ENCODE measurements at places on chromosomes 6 and 20.

GRCh38 chr6:436308-437036 lies 44.9 kb downstream of the IRF4 start:
- peak; percentile 45 for DNase-seq

GRCh38 chr6:137188855-137189254 lies 15.4 kb upstream of the IL22RA2 start:
- no peak for DNase-seq

GRCh38 chr6:45483501-45483900 lies 105.8 kb upstream of the SUPT3H start:
- peak; percentile 43 for DNase-seq

GRCh38 chr20:42027746-42028268 lies 409.6 kb upstream of the CHD6 start:
- DNase-seq: no peak

GRCh38 chr6:170098428-170099170 lies 192.3 kb downstream of the DLL1 start:
- DNase-seq: no peak

GRCh38 chr6:57109880-57110279 lies 19.9 kb downstream of the ZNF451 start:
- peak; percentile 7 for DNase-seq

DNA sequence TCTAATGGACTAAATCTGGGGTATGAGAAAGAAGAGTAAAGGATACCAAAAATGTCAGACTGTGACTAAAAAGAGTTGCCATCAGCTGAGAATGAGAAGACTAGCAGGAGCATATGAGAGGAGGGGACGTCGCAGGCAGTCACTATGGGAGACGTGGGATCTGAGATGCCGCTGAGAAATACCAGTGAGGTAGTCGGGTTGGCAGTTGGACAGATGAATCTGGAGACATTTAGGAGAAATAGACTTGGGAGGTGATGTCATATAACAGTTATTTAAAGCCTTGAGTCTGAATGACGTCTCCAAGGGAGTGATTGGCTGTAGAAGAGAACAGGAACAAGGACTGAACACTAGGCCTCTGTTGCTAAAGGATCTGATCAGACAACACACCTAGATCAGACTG lies 51.5 kb upstream of the TRIM26 start:
- DNase-seq: peak; percentile 70

GRCh38 chr6:122198922-122199321 lies 200.5 kb upstream of the HSF2 start:
- no peak for DNase-seq

DNA sequence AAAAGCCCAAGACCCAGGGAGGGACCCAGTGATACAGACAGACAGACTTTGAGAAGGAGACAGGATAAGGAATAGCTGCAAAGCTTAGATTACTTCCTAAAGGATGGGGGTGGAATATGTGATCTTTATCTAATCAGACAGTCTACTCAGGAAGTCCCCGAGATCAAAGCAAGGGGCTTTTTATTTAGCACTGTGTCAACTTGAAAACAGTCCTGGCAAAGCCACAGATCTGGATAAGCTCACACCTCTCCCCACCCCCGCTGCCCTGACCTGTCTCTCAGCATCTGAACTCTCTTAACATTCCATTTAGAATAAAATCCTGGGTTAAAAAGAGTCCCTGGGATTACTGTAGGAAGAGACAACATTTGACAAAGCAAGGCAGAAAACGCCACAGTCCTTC lies 101.5 kb downstream of the ISM1 start:
- peak; percentile 3 for DNase-seq

DNA sequence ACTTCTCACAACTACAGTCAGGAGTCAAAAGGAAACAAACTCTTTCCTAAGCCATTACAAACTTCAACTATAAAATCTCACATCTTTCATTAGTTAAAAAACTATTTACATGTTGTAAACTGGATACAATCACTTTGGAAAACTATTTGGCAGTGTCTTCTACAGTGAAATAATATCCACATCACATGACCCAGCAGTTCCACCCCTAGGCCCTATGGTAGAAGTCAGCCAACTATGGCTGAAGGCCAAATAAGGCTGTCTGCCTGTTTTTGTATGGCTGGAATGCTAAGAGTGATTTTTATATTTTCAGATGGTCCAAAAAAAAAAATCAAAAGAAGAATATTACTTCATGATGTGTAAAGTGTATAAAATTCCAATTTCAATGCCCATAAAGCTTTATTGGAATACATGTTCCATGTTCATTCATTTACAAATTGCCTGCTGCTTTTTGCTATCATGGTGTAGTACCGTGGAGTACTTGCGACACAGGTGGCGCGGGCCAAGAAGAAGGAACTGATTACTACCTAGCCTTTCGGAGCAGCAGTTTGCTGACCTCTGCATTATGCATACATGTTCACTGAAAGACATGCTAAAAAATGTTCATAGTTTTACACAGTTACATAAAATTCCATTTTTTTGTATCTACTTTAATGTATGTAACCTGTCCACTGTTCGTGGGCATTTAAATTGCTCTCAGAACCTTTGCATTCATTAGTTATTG lies 129.0 kb downstream of the KIF16B start:
- DNase-seq: peak; percentile 53

GRCh38 chr20:11544029-11544678 lies 373.5 kb upstream of the BTBD3 start:
- DNase-seq: peak; percentile 72

DNA sequence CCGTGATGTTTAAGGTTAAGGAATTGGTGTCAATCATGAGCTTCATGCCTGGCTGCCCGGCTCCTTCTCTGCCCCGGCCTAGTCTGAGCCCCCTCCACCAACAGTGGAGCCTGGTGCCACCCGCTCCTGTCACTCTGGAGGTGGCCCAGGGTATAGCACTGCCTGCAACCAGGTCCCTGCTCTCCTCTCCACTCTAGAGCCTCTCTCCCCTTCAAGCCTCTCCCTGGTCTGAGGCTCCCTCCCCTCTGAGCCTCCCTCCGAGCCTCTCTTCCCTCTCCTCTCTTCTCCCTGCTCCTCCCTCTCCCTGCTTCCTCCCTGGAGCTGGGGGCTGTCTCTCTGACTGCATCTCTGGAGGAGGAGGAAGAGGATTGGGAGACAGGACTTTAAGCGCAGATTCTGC lies 31.3 kb upstream of the MRGBP start:
- no peak for DNase-seq

GRCh38 chr20:62476056-62476838 lies 452 bp upstream of the GATA5 start:
- DNase-seq: no peak

DNA sequence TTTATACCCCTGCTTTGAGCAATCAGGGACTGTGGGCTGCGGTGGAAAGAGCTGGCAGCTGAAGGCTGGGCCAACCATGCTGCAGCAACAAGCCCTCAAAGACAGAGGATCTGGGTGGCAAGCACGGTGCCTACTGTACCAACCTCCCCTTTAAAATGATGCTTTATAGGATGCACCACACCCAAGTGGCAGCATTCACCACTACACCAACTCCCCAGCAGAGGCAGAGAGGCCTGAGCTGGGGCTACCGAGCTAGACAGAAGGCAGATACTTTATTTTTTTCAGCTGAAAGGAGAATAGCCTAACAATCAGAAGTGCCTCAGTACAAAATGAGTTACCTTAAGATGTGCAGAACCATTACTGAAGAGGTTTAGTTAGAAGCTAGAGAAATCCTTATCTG lies 31.4 kb downstream of the KIF16B start:
- no peak for DNase-seq

DNA sequence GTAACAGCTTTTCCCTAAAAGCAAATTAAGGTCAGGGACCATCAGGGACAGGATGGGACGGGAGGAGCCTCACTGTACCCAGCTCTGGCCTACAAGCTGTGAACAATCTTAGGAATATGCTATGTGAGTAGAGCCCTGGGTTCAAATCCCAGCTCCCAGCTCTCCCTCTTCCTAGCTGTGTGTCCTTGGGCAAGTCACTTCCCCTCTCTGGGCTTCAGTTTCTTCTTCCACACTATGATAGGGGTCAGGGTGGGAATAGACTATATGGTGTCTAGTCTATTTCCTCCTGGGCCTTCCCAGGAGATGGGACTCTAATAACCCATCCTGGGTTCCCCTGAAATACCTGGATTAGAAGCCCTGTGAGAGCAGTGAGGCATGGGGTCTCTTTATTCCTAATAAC lies 41.6 kb downstream of the CPNE5 start:
- DNase-seq: no peak

GRCh38 chr20:37343212-37343993 lies 2.5 kb upstream of the SRC start:
- no peak for DNase-seq

- DNase-seq: no peak
These were observed 31.6 kb upstream of the PXDC1 start for GRCh38 chr6:3782876-3783832.

DNA sequence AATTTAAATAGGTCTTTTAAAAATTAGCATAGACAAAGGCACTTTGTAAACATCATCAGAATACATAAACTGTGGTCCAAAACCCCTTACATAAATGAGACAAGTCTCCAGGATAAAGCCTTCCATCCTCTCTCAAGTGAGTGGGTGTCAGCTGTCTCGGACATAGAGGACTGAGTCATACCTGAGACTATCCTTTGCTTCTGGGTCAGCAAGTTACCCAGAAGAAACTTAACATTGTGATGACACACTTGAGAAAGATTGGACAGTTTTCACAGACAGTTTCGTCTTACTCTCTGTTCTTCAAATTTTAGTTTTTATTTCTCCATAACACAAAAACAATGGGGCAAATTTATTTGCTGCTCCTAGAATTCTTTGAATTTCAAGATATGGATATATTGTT lies 838.0 kb downstream of the DHX35 start:
- DNase-seq: peak; percentile 64

- DNase-seq: peak; percentile 76
These were observed 218.2 kb downstream of the BMP7 start for GRCh38 chr20:57048027-57048869.

GRCh38 chr6:423799-424345 lies 32.3 kb downstream of the IRF4 start:
- DNase-seq: no peak

DNA sequence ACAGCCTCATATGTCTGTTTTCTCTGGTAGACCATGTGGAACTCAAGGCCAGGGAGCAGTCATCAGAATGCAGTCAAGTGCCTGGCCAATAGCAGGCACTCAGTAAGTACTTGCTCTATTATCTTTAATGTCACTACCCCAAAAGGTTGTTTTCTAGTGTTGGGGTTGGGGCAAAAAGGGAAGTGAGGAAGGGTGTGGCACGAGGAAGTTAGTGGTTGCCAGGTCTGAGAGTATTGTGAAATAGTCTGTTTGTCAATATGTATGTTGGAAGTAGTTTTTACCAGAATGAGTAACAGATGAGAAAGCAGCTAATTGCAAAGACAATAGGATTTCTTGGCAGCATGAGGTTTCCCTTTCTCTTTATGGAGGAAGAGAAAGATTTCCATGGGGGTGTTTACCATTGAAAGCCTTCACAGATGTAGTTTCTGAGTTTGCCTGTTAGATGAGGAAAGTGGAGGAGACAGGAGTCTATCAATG lies 59.5 kb upstream of the ARMH2 start:
- DNase-seq: peak; percentile 38

GRCh38 chr6:159879856-159880255 lies 10.9 kb upstream of the MAS1 start:
- DNase-seq: no peak

DNA sequence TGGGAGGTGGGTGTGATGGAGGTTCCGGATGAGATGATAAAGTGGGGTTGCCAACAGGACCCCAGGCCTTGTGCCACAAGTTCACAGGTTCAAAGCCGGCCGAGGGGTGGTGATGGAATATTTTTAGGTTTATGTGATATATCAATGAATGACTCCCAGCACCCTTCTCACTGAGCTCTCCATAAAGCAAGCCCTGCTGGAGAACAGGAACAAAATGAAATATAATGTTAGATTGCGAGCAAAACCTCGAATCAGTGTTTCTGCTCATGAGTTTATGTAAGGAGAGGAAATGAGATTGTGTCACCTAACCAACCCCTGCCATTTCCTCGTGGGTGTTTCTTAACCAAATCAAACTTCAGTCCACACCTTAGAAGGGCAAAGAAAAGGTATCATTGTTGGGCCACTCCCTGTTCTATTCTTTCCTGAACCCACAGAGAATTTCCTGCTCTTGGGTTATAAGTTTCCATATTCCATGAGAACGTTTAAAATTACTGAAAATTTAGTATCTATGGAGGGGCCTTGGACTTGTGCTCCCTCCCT lies 192.2 kb upstream of the EXOC2 start:
- DNase-seq: no peak

GRCh38 chr20:22686097-22686496 lies 101.7 kb upstream of the FOXA2 start:
- DNase-seq: peak; percentile 78

- DNase-seq: no peak
These were observed 224.4 kb upstream of the PMEPA1 start for GRCh38 chr20:57934007-57934805.

- DNase-seq: no peak
These were observed 37.5 kb downstream of the FKBP5 start for GRCh38 chr6:35651244-35651643.

GRCh38 chr20:59566631-59567524 lies 37.5 kb upstream of the PHACTR3 start:
- DNase-seq: no peak

- DNase-seq: no peak
These were observed 30.8 kb downstream of the SLC2A10 start for GRCh38 chr20:46740214-46740609.

DNA sequence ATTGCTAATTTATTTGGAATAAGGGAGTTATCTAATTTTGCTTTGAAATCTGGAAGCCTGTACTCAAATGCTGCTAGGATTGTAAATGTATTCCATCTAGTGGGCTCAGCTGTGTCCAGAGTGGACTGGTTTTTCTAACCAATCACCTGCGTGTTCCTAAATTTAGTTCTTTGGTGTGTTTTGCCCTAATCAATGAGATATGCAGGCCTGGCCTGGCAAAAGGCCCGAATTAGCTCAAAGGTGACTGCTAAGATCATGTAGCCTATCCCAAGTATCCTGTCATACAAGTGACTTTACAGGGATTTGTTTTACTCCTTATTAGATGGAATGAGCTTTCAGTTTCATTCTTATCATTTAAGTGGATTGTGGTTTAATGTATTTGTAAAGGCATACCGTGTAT lies 51.3 kb upstream of the ARMC2 start:
- no peak for DNase-seq

- no peak for DNase-seq
These were observed 1.0 kb upstream of the XRN2 start for GRCh38 chr20:21301940-21302663.

DNA sequence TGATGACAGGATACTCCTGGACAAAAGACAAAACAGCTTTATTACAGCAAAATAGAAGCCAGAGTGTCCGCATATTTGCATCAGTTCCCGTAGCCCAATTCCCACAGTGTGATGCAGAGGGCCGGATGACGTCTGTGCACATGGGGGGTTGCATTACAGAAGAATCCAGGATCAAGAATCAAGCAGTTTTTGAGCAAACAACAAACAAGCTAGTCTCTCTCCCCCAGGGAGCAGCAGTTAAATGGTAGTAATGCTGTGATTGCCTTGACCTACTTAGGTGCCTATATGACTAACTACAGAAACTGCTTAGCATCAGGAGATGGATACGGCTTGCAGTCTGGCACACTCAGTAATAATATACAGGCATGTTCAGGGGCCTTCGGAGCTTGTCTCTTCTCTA lies 3.2 kb upstream of the SDHAF4 start:
- peak; percentile 35 for DNase-seq

- no peak for DNase-seq
These were observed 11.7 kb downstream of the JARID2 start for GRCh38 chr6:15257357-15258132.
